Activated T-cell treated with anti-CD3 and anti-CD28 coated beads, Interleukin-2, amount 50 U/mL, for 24 hours (primary cell): ENCODE measurements at places on chromosomes 5 and 9.

DNA sequence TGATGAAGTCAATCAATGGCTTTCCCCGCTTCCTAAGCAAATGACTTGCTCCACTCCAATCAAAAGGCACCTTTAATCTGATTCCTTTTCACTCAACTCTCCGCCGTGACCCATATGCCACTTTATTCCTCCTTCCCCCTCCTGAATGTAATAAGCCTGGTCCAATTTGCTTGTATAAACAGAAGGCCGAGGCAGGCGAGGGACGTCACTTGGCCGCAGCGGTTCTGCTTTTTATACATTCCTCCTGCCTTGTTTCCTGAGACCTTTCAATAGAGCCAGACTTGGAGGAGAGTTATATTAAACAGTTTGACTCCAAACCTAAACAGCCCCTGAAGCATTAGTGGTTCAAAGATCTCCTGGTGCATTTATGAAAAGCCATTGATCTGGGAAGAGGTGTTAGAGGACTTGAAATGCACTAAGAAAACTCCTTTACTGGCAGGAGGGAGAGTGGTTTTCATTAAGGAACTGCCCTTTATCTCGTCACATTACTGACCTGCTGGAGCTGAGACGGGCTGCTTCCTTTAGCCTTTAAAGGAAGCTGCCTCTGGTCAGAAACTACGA, 273.4 kb downstream of the SLIT3 start:
- DNase-seq = no peak

DNA sequence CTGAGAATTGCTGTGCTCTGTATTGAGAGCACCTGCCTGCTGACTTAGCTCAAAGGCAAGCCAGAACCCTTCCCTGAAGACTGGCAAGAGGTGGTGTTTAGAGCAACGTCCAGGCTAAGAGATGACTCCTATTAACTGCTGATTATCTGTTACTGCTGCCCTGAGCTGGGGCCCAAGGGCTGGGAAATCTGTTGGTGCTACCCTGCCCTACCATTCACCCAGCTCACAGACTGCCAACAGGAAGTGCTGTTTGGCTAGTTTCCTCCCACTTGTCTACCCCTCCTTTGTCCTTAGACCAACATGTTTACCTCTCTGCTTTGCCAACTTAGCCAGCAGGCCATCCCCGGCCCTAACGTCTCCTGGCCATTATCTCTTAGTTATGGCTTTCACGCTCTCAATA, 6.9 kb downstream of the RAB24 start:
- no peak for DNase-seq

DNA sequence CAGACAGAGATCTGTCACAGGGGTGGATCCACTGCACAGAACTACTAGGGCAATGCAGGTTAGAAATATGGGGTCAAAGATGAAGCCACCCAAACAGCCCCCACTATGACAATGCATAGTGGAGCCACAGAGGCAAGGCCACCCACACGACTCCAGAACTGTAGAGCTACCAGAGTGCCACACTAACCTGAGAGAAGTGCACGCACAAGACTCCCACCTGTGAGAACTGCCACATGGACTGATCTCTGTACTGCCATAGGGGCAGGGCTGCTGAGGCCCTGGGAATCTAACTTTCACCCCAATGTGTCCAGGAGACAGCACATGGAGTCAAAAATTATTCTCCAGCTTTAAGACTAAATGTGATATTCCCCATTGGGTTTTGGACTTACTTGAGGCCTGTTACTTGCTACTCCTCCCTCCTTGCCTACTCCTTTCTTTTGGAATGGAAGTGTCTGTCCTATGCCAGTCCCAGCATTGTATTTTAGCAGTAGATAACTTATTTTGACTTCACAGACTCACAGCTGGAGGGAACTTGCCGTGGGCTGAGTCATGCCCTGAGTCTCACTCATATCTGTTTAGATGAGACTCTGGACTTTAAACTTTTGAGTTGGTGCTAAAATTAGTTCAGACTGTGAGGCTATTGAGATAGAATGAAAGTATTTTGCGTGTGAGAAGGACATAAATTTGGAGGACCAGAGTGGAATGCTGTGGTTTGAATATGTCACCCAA, 853.3 kb downstream of the MAT2B start:
- no peak for DNase-seq

- no peak for DNase-seq
Observed at GRCh38 chr9:89038382-89039103, 47.3 kb downstream of the S1PR3 start.

GRCh38 chr5:100791391-100791790, 111.7 kb downstream of the ST8SIA4 start:
- DNase-seq = no peak

- no peak for DNase-seq
Observed at GRCh38 chr5:113705657-113706056, 192.2 kb downstream of the YTHDC2 start.

GRCh38 chr5:20028506-20028905, 40.5 kb upstream of the CDH18 start:
- DNase-seq = no peak

DNA sequence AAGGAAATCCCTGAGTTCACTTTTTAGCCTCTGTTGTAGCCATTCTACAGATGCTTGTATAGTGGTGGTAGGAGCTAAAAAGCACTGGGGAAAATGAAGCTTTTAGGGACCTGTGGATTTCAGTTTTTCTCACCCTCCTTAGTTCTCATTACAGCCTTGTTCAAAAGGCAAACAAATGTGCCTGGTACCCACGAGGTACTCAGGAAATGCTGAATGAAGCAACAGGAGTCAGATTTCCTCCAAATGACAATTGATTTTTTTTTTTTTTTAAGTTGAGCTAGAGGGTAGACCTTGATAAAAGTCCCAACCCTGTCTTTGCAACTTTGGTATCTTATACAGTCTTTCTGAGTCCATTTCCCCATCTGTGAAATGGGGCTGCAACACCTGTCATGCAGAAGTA, 21.3 kb upstream of the TMOD1 start:
- DNase-seq = no peak

DNA sequence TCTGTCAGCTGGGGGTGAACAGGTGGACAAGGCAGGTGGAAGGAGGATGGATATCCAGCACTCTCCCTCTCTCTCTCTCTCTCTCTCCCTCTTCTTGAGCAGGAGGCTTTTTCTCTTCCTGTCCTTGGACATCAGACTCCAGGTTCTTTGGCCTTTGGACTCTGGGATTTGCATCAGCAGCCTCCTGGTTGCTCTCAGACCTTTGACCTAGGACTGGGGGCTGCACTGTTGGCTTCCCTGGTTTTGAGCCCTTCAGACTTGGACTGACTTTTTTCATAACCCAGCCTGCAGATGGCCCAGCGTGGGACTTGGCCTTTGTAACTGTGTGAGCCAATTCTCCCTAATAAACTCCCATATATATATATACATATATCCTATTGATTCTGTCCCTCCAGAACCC, 35.0 kb upstream of the SEMA4D start:
- DNase-seq = peak; percentile 28

- no peak for DNase-seq
Observed at GRCh38 chr5:176359658-176360057, 1.9 kb downstream of the KIAA1191 start.

DNA sequence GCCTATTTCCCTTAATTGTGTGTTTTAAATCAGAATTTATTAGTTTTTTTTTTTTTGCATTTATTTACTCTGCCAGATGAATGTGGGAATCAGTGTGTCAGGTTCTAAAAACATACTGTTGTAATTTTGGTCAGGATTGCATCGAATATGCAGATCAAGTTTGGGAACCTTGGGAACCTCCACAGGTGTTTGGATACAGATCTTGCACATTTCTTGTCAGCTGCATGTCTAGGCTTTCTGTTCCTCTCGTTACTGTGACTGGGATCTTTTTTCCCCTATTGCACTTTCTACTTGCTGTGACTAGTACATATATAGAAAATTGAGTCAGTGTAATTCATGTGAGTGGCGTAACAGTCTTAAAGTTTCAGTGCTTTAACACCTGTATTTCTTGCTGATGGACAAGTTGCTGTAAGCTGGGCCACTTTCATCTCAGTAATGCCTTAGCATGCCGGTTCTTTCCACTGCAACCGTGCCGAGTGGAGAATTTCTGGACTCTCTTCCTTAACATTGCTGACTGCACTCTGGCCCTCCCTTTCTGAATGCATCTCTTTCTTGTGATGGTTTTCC, 112.5 kb downstream of the TENT4A start:
- no peak for DNase-seq

DNA sequence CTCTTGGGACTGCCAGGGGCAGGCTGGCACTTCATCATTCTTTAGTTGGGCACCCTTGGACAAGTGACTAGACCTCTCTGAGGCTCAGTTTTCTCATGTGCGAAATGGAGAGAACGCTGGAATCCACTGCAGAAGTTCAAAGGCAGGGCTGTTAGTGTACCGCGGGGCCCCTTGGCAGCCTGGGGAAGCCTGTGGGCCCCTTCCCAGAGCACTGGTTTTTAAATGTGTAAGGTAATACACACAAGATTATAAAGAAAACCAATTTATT, 209.5 kb upstream of the MVB12B start:
- no peak for DNase-seq

DNA sequence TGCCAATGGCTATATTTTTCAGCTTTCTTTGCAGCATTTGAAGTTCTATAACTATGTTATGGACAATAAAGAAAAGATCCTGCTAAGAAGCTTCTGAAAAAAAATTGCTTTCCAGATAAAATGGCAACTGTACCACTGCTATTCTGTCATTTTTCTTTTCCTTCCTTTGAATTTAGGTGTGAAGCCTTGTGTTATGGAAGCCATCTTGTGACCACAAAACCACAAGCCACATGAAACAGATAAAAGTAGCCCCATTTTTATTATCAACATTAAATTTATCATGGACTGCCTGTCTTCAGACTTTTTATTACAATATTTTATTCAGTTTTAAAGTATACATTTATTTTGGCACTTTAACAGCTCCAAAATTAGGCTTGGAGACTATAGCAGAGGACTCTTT, 289.9 kb upstream of the ACTBL2 start:
- no peak for DNase-seq

DNA sequence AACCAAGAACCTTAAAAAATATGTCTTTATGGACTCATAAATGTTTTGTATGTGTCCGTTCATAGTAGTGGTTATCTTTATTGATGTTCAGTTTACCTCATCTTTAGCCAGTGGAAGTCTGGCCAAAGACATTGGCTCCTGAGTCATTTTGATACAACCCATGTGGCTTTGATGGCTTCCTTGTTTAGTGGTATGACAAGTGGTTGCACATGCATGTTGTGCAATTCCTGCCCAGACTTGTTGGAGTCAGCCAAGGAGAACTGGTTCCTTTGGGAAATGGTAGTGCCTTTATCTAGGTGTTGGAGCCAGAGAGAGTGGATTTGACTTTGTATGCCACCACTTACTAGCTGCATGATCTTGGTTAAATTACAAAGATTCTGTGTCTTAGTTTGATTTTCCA, 94.3 kb downstream of the RPS23 start:
- no peak for DNase-seq

DNA sequence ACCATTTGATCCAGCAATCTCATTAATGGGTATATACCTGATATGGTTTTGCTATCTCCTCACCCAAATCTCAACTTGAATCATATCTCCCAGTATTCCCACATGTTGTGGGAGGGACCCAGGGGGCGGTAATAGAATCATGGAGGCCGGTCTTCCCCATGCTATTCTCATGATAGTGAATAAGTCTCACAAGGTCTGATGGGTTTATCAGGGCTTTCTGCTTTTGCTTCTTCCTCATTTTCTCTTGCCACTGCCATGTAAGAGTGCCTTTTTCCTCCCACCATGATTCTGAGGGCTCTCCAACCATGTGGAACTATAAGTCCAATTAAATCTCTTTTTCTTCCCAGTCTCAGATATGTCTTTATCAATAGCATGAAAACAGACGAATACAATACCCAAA, 74.5 kb upstream of the APC start:
- DNase-seq = no peak

DNA sequence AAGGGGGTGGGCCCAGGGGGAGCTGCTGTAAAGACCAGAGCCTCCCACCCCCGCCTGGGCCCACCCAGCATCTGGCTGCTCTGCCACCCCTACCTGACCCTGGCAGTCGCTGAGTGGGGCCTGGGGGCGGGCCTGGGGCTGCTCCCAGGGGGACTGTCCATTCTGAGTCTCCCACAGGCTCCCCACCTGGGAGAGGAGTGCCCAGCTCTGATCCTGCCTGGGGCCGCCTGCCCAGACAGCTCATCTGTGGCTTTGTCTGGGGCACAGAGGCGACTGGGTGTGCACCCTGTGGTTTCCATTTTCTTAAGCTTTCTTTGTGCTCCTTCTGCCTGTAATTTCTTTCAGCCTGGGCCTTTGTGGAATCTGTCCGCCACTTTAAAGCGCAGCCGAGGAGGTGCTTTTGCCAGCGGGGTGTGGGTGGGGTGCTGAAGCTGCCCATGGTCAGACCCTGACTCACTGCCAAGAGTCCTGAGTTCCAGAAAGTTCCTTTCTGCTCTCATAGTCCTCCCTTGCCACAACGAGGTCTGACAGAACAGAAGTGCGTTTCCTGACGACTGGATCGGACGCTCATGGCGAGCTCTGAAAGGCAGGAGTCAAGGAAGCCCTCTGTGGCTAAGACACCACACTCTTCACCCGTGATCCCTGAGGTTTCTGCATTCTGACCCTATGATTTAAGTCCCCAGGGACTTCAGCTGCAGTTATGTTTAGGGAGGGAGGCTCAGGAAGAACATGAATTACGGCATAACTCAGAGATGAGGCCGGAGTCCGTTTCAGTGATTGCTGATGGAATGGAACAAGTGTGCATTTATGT, 225.0 kb downstream of the FANCC start:
- DNase-seq = no peak

DNA sequence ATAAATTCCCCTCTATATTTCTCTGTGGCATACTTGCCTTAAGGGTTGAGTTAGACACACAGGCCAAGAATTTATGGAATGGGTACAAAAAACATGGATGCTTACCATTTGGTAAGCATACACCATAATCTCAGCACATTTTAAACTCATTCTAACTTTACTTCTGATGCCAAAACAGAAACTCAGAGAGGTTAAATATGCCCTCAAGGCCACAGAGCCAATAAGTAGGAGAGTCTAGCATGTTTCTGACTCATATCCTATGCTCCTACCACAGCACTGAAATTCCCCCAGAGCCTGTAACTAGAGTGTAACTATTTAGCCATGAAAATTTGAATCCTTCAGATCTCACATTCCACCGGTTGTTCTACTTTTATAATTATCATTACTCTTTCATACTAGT, 559.7 kb downstream of the ACTL7B start:
- no peak for DNase-seq
